ENCODE measurements at places on chromosomes 13 and 19. TPM values are rescaled to one million over a fixed set of nuclear protein-coding genes. Genes with fewer than 3 reads are reported as not detected.

- DNase-seq = no peak
Observed at GRCh38 chr19:38970664-38971532, 4.6 kb downstream of the FBXO17 start.

DNA sequence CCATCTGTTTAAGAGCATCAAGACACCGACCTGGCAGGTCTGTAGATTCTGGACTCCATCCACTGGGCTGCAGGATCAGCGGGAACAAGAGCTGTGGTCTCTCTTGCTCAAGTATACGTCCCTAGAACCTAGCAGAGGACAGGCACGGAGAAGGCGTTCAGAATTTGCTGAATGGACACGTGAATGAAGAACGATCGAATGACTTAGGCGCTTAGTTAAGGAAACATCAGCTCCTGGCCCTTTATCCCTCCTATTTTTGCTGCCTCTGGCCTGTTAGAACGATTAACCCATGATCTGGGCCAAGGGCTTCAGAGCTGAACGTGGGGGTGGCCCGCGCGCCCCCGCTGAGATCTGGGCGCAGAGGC is 953 bp downstream of the DZIP1 start:
- DNase-seq = no peak

The SHD gene
- 21.4 TPM for total RNA-seq

The TMPRSS9 gene
- total RNA-seq = not detected

DNA sequence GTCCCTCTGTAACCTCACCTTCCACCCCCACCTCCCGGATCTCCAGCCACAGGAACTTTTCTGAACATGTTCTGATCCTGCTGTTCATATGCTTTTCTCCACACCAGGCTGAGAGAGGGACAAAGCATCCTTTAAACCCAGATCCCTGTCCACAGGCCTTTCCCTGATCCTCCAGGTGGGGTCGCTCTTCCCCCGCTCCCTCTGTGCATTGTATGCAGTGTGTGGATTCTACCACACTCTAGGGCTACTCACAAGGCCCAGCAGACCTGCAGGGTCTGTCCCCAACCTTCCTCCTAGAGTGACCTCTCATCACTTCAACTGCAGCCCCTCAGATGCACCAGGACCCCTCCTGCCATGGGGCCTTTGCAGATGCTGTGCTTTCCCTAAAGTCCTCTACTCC is 1200.6 kb downstream of the UQCRFS1 start:
- DNase-seq = no peak

DNA sequence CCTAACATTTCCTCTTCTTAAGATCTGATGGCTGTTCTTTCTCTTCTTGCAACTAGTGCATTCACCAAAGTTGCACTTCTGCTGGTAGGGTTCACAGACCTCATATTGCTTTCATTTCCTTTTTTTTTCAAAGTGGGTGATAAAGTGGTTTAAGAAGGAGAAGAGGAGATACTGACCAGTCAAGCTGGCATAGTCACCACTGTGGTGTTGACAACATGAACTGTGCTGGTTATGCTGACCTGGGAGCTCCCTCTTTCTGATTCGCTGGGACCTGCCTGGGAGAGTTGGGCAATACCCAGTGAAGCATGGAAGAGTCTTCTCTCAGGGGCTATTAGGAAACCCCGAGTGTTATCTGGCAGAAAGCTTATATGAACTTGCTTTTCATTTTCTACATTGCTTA is 222.9 kb downstream of the SLITRK5 start:
- no peak for DNase-seq

GRCh38 chr19:1655131-1655981 is 2.9 kb upstream of the TCF3 start:
- no peak for DNase-seq

DNA sequence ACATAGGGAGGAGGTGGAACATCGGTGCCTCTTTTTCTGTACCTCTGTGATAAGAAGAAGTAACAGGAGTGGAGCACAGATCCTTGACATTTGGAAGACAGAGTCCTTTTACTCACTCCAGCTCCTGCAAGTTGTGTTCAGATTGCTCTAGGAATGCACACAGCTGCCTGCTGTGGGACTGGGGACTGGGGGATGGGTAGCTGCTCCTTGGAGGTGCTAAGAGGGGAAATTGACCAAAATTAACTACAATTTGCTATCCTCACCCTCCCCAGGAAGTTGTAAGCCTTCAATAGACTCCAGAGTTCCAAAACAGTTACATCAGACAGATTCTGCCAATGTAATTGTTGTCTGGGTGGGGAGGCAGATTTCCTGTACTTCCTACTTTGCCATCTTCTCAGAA is 317.9 kb downstream of the MTUS2 start:
- DNase-seq = no peak

DNA sequence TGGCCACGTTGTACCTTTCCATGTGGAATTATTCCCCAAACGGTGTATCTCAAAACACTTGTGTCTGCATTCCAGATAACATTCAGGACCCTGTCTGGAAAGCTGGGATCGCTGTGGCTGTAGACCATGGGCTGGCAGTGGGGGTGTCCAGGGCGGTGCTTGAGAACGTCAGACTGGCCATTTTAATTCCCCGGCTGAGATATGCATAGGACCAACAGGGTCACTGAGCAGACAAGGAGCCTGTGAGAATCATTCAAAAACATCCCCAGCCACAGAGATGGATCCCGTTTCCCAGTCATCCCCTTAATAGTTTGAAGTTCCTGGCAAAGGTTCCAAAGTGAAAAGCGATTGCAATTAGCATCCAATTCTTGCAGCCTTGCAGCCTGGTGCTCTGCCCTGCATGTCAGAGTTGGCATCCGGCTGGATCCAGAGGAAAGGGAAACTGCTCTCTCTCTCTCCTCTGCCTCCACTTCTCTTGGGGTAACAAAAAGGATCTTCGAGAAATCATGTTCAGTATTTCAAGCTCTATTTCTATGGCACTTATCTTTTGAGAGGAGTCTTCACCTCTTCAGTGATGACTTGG is 41.6 kb downstream of the IFT88 start:
- DNase-seq = no peak

The HNRNPL gene
- total RNA-seq = 179 TPM

DNA sequence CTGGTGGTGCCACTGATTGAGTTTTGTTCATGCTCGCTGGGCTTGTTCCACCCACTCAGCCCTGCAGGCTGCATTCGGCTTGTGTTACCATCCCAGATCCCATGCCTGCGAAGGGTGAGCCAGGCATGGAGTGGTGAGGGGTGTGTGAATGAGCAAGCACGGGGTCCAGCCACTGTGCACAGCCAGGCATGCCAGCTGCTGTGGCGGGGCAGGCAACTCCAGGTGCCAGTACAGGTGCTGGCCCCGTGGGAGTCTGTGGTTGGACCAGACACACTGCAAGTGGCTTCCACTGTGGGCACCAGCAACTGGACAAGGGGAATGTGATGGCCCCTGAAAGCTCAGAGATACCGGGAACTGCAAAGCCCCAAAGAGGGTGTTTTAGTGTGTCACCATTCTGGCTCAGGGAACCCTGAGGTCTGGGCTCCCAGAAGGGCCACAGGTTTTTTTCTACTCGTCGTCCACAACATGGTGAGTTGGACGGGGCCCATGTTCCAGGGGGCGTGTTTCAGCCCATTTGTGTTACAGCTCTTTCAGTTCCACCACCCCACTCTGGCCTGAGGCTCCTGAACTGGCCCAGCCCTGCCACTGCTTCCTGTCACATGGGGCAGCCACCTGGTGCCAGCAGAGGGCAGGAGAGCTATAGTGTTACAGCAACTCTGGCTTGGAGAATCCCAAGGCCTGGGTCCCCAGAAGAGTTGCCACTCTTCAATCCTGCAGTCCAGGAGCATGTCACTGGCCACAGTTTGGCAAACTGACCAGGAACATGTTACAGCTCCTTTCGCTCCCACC is 217.0 kb upstream of the OBI1 start:
- DNase-seq = no peak

- no peak for DNase-seq
Observed at GRCh38 chr13:22082437-22083100, 411.7 kb downstream of the FGF9 start.

- no peak for DNase-seq
Observed at GRCh38 chr19:1136621-1137317, 33.0 kb downstream of the GPX4 start.

- DNase-seq = no peak
Observed at GRCh38 chr19:3537101-3537437, 1.9 kb upstream of the TEKTIP1 start.

DNA sequence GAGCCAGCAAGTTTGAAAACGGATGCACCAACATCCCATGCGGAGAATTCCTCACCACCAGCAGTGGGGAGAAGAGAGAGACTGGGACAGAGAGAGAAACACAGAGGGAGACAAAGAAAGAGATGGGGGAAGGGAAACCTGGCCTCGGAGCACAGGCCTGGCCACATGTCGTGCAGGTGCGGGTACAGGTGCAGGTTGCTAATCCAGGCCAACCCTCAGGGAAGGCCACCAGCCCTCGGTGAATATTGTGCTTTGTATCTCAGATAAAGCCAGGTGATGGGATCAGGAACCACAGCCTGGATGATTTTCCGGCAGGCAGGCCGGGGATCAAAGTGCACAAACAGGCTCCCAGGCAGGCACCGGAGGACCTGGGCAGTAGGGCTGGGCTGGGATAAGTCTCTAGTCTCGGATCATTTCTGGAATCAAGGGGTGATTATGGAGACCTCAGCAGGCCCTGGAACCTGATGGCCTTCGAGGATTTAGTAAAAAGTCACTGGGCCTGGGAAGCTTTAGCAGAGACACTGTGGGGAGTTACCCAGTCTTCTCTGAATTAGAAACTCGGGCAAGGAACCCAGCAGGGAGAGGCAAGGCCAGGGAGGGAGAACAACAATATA is 3.7 kb downstream of the GAS6 start:
- DNase-seq = no peak

The COL4A1 gene
- 210 TPM for total RNA-seq

DNA sequence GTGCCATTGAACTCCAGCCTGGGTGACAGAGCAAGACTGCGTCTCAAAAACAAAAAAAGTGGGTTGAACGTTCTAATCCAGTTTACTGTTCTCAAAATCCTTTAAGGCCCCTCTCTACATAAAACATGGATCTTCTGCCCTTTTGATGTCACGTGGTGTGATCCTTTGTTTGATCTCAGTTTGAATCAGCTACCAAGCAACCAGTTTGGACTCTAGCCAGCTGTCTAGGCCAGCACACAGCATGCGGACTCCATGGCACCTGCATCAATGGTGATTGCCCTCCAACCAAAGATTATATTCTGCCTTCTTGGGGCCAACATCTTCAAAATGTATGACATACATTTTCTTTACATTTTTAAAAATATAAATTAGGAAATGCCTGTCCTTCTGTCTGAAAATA is 365.4 kb downstream of the NDFIP2 start:
- DNase-seq = no peak

DNA sequence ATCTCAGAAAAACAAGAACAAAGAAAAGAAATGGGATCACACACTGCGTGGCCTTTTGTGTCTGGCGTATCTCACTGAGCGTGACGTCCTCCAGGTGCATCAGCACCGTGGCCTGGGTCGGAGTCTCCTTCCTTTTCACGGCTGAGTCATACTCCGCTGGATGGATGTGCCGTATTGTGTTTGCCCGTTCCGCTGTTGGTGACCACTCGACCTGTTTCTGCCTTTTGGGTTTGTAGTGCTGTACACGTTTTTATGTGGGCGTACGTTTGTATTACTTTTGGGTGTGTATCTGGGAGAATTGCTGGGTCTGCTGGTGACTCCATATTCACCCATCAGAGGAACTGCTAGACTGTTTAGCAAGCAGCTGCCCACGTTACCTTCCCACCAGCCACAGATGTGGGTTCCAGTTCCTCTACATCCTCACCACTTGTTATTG is 11.4 kb downstream of the ARID3A start:
- no peak for DNase-seq

DNA sequence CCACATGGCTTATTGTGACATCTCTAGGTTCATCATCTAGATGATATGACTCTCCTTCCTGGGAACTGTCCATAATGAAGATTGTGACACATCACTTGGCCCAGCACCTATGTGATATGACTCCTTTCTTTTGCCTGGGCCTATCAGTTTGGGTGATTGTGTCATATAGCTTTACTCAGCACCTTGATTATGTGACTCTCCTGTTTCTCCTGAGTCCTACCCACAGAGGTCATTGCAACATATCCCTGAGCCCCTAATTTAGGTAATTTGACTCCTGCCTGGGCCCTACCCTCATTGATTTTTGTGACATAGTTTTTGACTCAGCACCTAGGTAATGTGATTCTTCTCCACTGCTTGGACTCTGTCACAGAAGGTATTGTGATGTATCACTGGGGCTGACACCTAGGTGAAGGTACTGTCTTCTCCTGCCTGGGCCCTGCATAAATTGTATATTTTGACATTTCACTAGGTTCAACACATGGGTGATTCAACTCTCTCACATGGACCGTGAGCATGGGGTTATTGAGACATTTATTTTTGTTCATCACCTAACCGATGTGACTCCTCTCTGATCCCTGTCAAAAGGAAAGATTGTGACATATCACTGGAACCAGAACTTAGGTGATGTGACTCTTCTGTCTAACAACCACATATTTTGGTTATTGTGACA is 26.2 kb upstream of the ZNF254 start:
- DNase-seq = no peak

GRCh38 chr19:1105008-1105872 is 1.4 kb downstream of the GPX4 start:
- DNase-seq = no peak

The CFAP97D2 gene
- not detected for total RNA-seq

DNA sequence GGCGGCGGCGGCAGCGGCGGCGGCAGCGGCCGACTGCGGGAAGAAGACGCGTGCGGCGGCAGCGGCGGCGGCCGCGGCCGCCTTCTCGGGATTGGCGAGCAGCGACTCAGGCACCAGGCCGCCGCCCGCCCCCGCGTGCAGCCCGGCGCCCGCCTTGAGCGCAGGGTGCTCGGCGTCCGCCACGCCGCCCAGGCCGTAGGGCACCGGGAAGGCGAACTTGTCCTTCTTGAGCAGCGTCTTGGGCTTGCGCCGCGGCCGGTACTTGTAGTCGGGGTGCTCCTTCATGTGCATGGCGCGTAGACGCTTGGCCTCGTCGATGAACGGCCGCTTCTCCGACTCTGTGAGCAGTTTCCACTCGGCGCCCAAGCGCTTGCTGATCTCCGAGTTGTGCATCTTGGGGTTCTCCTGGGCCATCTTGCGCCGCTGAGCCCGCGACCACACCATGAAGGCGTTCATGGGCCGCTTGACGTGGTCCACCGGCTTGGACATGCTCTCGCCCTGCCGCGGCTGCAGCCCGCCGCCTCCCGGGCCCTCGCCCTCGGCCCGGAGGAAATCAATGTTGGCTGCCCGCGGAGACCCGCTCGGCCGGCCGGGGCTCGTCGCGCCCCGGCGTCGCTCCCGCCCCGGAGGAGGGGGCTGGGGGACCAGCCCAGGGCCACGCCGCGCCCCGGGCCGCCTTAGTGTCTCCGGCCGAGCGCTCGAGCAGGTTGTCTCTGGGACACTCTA is 621 bp downstream of the SOX21 start:
- DNase-seq = no peak

GRCh38 chr13:19172647-19173030 is 9.0 kb downstream of the TUBA3C start:
- DNase-seq = no peak

Measured in left cardiac atrium (tissue), 4 donors.